ENCODE measurements at places on chromosomes 1 and 21. TPM values are rescaled to one million over a fixed set of nuclear protein-coding genes. Genes with fewer than 3 reads are reported as not detected.

DNA sequence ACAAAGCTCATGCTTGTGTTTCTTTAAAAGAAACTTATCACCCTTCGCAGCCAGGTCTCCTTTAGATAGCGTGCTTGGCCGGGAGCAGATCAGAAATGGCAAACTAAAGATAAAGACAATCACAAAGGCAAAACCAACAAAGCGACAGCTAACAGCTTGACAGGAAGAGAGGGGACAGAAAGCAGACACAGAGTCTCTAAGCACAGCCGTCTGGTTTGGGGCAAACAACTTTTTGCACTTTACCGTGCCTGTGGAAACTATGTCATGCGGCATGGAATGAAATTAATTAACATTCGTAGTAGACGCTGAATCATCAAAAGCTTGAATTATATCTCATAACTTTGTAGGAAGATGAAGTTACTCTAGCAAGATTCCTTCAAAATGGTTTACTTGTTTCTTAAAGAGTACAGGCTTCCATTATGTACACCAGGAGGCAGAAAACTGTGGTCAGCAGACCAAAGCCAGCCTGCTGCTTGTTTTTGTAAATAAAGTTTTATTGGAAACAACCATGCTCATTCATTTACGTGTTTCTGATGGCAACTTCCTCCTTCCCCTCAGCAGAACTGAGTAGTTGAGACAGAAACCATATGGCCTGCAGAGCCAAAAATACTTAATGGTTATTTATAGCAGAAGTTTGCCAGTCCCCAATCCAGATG is 183.2 kb downstream of the KIF26B start:
- H3K4me3 ChIP-seq: no peak overlapping the region
- no peak for DNase-seq
- H3K27me3 ChIP-seq: no peaks in the 10 kb centered on the region
- H3K27ac ChIP-seq: no peak overlapping the region
- H3K36me3 ChIP-seq: no peaks in the 10 kb centered on the region
- H3K4me1 ChIP-seq: no peaks in the 10 kb centered on the region

DNA sequence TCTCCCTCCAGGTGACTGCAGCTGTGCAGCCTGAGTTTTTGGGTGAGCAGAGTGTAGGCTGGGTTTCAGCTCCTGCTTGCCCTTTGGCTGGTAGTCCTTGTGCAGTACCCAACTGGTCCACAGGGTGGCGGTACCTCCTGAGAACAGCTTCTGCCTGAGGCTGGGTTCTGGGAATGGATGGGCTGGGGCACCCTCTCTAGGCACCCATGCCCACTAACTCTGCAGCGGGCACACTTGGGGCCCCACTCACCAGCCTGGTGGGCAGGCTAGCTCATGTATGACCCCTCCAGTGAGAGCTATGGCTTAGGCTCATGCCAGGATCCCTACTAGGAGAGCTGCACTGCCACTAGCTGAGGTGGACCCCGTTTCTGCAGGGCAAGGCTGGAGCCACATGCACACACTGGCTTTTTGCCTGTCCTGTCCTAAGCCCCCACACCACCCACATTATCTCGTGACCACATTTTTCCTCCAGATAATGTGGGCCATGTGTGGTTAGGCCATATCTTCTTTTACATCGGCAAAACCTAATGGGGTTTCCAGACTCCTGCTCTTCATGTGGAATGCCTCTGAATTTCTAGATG is 15.5 kb upstream of the GSTM4 start:
- no peak overlapping the region for H3K27ac ChIP-seq
- H3K36me3 ChIP-seq: no peaks in the 10 kb centered on the region
- DNase-seq: peak; percentile 89
- no peak overlapping the region for H3K4me3 ChIP-seq

DNA sequence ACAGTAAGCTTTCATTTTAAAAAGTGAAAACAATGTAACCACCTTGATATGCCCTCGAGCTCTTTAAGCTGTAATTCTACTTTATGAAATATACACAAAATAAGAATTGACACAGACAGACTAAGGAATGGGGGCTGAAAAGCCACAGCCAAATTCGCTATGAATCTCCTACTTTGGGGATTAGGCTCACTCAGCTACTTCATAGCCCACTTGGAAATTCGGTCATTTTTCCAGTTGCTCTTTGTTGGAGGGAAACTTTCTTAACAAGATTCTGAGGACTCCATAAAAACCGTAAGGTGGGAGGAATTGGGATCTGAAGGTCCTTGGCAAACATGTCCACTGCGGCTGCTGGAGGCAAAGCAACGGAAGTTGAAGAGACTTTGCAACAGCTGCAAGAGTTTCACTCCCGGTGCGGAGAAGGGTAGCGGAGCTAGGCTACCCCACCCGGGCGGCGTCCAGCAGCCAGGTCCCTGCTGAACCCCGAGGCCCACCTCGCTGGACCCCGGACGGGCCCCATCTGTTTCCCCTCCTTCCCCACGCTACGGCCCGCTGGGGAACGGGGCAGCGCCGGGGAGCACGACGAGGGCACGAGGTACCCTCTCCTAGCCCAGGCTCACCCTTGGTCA is 634 bp downstream of the MYCBP start:
- H3K4me3 ChIP-seq: peak overlapping the region; percentile 89
- peaks cover 18% of the 10 kb centered on the region for H3K4me1 ChIP-seq
- peaks cover 1% of the 10 kb centered on the region for H3K36me3 ChIP-seq
- peak overlapping the region; percentile 76 for H3K27ac ChIP-seq

- no peak overlapping the region for H3K27ac ChIP-seq
- no peak for DNase-seq
- H3K36me3 ChIP-seq: no peaks in the 10 kb centered on the region
- H3K4me1 ChIP-seq: no peaks in the 10 kb centered on the region
- peaks cover 5% of the 10 kb centered on the region for H3K27me3 ChIP-seq
- no peak overlapping the region for H3K4me3 ChIP-seq
Measured at GRCh38 chr1:36925251-36925650, 109.1 kb downstream of the GRIK3 start.

- no peaks in the 10 kb centered on the region for H3K27me3 ChIP-seq
- no peaks in the 10 kb centered on the region for H3K36me3 ChIP-seq
- H3K27ac ChIP-seq: no peak overlapping the region
- H3K4me3 ChIP-seq: no peak overlapping the region
- no peak for DNase-seq
Measured at GRCh38 chr1:87392248-87393192, 63.8 kb downstream of the LMO4 start.

DNA sequence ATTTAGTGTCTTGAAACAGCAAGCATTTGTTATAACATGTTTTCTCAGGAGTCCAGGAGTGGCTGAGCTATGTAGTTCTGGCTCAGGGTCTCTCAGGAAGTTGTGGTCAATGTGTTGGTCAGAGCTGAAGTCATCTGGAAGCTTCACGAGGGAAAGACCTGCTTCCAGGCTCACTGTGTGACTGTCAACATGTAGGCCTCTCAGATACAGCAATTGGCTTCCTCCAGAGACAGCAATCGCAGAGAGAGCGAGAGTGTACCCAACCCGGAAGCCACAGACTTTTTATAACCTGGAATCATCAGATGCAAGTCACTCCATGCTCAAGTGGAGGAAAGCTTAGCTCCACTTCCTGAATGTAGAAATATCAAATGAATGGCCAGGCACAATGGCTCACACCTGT is 40.9 kb downstream of the TNFRSF9 start:
- H3K4me3 ChIP-seq: no peak overlapping the region
- H3K4me1 ChIP-seq: peaks cover 6% of the 10 kb centered on the region
- no peaks in the 10 kb centered on the region for H3K36me3 ChIP-seq
- H3K27ac ChIP-seq: no peak overlapping the region

- no peak for DNase-seq
- peaks cover 10% of the 10 kb centered on the region for H3K27me3 ChIP-seq
- H3K27ac ChIP-seq: no peak overlapping the region
- no peaks in the 10 kb centered on the region for H3K36me3 ChIP-seq
Measured at GRCh38 chr1:151711951-151712350, 4.7 kb downstream of the CELF3 start.

GRCh38 chr1:27778056-27778455 is 5.0 kb downstream of the STX12 start:
- H3K4me1 ChIP-seq: peaks cover 70% of the 10 kb centered on the region
- H3K4me3 ChIP-seq: no peak overlapping the region
- no peak for DNase-seq
- H3K36me3 ChIP-seq: peaks cover 27% of the 10 kb centered on the region

GRCh38 chr1:228737601-228738041 is 2.3 kb downstream of the RHOU start:
- H3K36me3 ChIP-seq: peaks cover 4% of the 10 kb centered on the region
- peaks cover 51% of the 10 kb centered on the region for H3K4me1 ChIP-seq
- no peak for DNase-seq
- H3K27ac ChIP-seq: peak overlapping the region; percentile 90
- peak overlapping the region; percentile 82 for H3K4me3 ChIP-seq

The TLR5 gene
- 26.6 TPM for total RNA-seq

The CHIT1 gene
- total RNA-seq: 225 TPM

The DISC1 gene
- total RNA-seq: 13.6 TPM
